ENCODE measurements at places on chromosomes 11 and 22.

DNA sequence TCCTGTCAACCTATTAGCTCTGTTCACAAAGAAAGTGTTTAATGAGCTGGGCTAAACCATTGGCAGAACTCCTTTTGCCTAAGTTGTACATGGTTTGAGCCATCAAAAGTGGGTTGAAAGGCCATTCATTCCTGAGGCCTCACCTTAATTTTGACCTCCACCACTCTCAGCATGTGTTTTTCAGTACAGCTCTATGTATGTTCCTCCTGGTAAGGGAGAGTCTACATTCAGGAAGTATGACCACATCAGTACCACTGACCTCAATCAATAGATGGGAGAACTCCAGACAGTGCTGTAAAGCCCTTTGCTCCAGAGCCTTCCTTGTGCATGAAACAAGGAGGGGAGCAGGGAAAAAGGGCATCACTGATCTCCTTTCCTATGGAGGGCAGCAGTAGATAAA lies 87.8 kb upstream of the CARD18 start:
- no peak for DNase-seq

DNA sequence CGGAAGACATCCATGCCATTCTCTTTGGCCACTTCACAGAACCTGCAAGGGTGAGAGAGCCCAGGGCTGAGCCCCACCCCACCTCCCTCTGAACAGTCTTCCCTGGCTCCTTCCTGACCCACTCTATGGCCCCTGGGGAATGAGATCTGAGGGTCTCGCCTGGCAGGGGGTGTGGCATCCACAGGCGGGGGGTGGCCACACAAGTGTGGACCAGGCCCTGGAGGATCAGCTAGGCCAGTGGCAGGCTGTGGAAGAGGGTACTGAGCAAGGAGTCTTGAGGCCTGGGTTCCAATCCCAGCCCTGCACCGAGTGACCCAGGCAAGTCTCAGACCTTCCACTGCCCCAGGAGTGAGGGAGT lies 5.6 kb upstream of the LRFN4 start:
- no peak for DNase-seq

DNA sequence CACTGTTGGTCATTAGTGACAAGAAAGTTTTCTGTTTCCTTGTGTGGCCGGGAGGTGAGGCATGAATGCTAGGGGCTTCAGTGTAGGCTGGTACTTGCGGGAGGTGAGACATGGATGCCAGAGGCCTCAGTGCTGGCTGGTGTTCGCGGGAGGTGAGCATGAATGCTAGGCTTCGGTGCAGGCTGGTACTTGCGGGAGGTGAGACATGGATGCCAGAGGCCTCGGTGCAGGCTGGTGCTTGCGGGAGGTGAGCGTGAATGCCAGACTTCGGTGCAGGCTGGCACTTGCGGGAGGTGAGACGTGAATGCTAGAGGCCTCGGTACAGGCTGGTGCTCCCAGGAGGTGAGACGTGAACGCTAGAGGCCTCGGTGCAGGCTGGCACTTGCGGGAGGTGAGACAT lies 48.4 kb downstream of the ANO1 start:
- no peak for DNase-seq

DNA sequence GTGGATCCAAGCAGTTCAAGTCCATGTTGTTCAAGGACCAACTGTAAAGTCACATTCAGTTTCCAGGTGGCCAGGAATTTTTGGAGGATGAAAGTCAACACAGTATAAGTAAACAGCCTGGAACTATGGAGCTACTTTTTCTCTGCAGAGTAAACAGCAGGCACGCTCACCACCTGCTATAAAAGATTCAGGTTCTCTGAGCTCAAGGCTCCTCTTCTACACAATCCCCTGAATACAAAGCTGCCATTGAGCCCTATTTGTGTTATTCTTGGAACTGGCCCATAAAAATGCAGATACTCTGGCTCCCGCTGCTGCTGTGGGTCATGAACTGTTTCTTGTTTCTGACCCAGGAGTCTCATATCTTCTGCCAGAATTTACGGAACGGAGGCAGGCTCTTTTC lies 56.9 kb upstream of the PRR5 start:
- no peak for DNase-seq

All from G401 (cell line).